Right renal cortex interstitium (tissue), 3 donors: ENCODE measurements at places on chromosomes 12 and 14. TPM values are rescaled to one million over a fixed set of nuclear protein-coding genes. Genes with fewer than 3 reads are reported as not detected.

The LYZ gene
- 21.5 TPM for polyA plus RNA-seq

The PZP gene
- polyA plus RNA-seq = 0.60 TPM

The SDR9C7 gene
- polyA plus RNA-seq = not detected

The MDGA2 gene
- polyA plus RNA-seq = 2.1 TPM

The SAMD15 gene
- polyA plus RNA-seq = 8.4 TPM

The PARPBP gene
- polyA plus RNA-seq = 14.1 TPM
